ENCODE measurements at places on chromosomes 2 and 18.

DNA sequence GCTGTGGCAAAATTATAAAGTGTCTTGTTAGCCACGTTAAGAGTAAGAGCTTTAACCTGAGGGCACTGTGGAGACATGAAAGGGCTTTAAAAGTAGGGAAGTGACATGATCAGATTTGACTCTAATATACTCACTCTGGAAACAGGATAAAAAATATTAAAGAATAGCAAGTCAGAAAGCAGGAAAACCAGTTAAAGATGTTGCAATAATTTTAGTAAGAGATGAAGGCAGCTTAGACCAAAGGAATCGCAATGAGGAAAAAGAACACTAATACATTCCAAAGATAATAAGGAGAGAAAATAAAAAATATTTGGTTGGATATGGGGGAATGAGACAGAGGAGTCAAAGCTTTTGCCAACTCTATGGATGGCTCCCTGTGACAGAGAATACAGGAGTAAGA lies 183.8 kb downstream of the DYM start:
- no peak for DNase-seq

- DNase-seq: peak; percentile 27
Observed at GRCh38 chr2:161273038-161273760, 35.0 kb upstream of the PSMD14 start.

GRCh38 chr18:32805354-32805753 lies 32.5 kb upstream of the KLHL14 start:
- no peak for DNase-seq

GRCh38 chr2:222563106-222563718 lies 92.7 kb downstream of the FARSB start:
- no peak for DNase-seq

DNA sequence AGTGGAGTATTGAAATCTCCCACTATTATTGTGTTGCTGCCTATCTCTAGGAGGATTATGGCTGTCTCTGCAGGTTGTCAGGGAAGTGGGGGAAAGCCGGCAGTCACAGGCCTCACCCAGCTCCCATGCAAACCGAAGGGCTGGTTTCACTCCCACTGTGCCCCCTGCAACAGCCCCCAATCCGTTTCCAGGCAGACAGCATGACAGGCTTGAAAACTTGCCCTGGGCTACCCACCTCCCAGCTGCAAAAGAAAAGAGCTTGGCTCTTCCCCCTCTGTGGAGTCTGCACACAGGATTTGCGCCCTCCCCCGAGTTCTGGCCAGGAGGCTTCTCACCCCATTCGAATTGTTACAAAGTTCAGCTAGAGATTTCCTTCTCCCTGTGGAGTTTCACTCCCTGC lies 87.4 kb upstream of the MSTN start:
- no peak for DNase-seq

- no peak for DNase-seq
Observed at GRCh38 chr2:223865124-223865523, 27.7 kb upstream of the AP1S3 start.

DNA sequence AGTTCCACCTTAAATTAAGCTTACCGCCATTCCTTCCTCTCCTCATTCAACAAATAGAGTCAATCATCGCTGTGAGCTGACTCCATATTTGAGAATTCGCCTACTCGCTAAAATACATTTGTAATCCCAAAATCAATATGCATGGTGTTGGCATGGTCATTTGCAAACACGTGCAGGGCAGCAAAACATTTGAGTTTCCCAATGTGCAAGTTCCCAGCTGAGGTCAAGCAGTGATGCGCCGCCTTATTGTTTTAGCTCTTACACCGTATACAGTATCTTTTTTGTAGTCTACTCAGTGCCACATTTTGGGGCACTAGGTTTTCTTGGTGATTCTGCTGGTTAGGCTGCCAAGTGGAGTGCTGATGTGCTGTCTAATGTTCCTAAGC lies 73.3 kb upstream of the MGAT4A start:
- DNase-seq: no peak

DNA sequence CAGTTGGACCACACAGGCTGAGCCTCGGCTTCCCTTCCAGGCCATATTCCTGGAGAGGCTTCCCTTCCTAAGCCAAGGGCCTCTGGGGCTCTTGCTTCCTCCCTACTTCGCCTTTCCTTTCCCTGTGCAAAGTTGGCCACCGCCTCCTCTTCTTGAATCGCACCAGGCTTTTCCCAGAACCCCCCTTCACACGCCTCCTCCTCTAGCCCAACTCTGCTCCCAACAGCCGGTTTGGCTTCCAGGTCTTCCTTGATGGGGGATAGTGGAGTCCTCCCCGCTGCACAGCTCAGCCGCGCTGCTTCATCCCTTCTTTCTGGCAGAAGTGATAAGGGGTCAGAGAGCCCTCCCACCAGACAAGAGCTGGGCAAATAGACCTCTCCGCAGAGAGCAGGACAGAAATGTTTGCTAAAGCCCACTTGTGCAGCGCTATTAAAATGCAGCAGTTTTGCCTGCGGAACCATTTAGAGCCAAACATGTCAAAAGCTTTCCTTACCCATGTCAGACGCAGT lies 56.4 kb downstream of the SNORC start:
- no peak for DNase-seq

DNA sequence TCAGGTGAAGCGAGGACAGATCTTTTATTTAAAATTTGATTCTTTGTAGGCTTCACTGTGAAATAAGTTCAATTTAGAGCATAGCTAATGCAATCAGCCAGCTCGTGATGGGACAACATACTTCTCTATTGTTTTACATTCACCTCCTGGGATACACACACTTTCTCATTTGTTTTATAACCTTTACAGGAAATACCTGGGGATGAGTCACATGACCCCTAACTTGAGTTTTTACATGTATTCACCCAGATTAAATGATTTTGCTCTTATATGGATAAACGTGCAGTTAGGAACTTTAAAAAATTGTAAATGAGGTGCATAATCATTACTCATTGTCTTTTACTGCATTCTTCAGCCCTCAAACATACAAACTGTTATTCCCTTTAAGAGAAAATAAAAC lies 152.1 kb downstream of the NEDD4L start:
- DNase-seq: no peak

DNA sequence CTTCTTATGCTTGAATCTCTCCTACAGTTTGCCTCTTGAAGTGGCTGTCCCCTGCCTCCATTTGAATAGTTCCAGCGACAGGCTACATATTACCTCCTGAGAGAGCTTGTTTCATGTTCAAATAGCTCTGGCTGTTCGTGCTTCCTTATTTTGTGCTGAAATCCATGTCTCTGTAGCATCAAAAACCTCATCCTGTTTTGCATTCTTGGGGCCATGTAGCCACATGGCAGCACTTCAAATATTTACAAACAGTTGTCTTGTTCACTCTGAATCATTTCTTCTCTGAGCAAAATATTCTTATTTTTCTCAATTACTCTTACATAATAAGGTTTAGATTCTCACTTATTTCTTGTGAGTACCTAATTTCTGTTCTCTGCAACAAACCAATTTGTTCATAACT lies 1243.1 kb upstream of the NXPH2 start:
- no peak for DNase-seq

DNA sequence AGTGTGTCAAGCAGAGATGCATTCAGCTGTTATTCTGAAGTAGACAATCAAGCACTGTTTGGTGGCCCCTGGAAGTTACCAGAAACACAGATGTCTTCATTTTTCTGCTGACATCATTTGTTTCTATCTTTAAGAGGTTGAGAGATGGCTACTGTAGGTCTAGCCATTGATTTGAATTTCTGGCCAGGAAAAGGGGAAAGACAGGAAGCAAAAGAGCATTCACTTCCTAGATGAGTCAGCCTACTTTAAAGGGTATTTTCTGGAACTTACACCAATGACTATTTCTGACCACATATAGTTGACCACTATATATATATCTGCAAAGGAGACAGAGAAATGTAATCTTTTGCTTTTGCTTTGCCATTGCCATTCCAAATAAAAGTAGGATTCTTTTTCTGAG lies 900.1 kb upstream of the SOX11 start:
- DNase-seq: no peak

GRCh38 chr2:133682347-133682746 lies 114.1 kb upstream of the NCKAP5 start:
- DNase-seq: no peak

- DNase-seq: no peak
Observed at GRCh38 chr2:226963528-226963927, 127.7 kb downstream of the RHBDD1 start.

DNA sequence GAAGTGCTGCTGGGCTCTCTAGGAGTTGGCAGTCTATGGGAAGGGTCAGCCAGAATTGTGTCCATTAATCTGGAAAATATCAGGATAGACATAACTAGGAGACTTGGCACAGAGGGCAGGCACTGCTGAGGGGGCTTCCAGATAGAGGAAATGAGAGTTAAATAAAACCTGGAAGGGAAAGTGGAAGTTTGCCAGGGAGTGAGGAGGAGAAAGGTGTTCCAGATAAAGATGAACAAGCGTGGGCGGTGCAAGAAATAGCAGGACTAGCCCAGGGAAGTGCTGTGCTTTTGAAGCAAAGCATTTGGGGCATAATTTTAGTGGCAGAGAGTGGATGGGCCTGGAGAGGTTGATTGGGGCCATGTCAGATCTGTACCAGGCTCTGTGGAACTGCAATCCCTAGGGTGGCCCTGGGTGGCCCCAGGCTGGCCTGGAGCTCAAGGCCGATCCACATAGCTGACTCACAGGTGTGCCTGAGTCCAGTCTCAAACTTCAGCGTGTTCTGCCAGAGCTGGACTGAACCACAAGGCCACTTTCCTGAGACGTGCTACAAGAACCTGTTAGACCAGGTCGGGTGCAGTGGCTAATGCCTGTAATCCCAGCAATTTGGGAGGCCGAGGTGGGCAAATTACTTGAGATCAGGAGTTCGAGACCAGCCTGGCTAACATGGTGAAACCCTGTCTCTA lies 26.9 kb downstream of the GALM start:
- no peak for DNase-seq

DNA sequence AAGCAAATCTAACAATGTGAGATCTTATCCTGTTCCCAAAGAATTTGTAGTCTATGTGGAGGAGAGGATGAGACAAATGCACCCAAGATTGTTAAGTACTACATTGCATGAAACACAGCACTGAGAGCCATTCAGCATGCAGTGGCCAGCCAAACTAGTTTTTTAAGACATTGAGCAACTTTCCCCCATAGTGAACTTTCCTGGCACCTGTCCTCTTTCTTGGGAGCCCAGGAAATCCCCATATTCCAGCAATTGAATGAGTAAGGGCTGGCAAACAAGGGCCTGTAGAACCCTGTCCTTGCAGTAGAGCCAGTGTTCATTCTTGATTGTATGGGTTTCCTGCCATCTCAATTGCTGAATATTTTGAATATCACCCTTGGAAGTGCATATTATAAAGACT lies 58.8 kb upstream of the FIGN start:
- DNase-seq: no peak

- DNase-seq: no peak
Observed at GRCh38 chr2:100801402-100801801, 18.5 kb upstream of the NPAS2 start.

DNA sequence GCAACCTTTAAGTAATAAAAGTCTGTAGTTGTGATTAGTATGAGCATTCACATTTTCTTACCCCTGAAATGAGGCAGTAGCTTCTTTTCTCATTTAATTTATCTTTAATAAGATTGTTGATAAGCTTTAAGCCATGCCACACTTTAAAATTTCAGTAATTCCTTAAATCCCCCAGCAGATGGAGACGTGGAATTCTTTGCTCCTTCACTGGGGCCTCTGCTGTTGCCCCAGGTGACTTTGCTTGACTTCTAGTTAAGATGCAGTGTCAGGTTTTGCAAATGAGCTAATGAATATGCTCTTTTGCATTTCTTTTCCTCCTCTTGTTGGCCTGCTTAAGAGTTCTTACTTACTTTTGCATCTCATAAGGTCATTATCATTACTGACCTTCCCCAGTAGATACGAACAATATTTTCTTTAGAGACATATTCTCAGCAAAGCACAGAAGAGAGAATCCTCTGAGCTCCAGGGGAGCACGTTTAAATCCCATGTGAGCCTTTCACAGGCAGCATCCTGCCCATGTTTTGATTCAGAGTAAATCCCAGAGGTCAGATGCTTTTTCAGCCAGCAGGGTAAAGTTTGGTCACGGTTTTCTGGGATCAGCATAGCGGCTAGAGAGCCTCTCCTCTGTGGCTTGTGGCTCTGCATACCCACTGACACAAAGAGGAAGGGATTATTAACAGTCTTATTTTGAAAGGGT lies 222.9 kb downstream of the PTPRM start:
- DNase-seq: peak; percentile 59

- no peak for DNase-seq
Observed at GRCh38 chr2:172817411-172817810, 81.8 kb downstream of the RAPGEF4 start.

- DNase-seq: no peak
Observed at GRCh38 chr2:169891593-169892298, 64.5 kb downstream of the UBR3 start.

GRCh38 chr18:44838971-44839666 lies 158.4 kb downstream of the SETBP1 start:
- DNase-seq: peak; percentile 24

GRCh38 chr2:154370873-154371272 lies 327.6 kb upstream of the KCNJ3 start:
- DNase-seq: no peak

GRCh38 chr2:55268907-55269644 lies at the start of gene MTIF2:
TSS of gene MTIF2 (minus strand) at chr2:55269231. CDS start at chr2:55263858, 5,373 bp downstream.
- peak; percentile 77 for DNase-seq

GRCh38 chr2:174985614-174986013 lies 19.6 kb downstream of the CHN1 start:
- no peak for DNase-seq

DNA sequence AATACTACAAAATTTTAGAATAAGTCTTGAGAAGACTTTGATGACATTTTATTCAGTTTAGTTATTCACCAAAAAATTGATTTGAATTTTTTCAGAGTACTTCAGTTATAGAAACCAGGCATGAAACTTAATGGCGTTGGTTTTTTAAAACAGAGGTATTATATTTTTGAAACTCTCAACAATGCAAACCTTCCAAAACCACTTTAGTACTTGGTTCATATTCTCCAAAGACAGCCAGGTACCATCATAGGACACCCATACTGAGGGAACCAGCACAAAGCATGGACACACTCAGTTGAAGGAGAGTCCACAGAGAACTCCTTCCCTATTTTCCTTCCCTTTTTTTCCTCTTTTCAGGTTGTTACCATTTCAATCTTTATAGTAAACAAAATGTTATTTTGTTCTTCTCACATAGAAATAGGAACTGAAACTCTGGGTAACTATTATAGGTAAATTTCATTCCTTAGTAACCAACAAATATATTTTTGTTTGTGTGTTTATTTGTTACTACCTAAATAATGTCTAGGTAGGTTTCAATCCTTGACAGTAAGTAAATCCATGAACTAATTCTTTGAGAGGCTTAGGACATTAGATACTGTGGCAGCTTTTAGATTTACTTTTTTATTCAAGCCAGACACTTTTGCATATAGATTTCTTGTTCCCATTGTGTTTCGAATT lies 95.8 kb downstream of the TMEFF2 start:
- DNase-seq: no peak

- no peak for DNase-seq
Observed at GRCh38 chr2:231280846-231281245, 82.4 kb downstream of the ARMC9 start.

- no peak for DNase-seq
Observed at GRCh38 chr2:9991221-9991620, 39.7 kb downstream of the GRHL1 start.

GRCh38 chr18:32301976-32302743 lies 112.3 kb downstream of the MEP1B start:
- DNase-seq: no peak

GRCh38 chr18:649341-649740 lies 8.1 kb upstream of the TYMS start:
- DNase-seq: no peak
